ENCODE measurements at places on chromosomes 1 and 21. TPM values are rescaled to one million over a fixed set of nuclear protein-coding genes. Genes with fewer than 3 reads are reported as not detected.

GRCh38 chr1:174258148-174258550 is 98.8 kb downstream of the RABGAP1L start:
- H3K4me3 ChIP-seq = no peak overlapping the region
- no peaks in the 10 kb centered on the region for H3K27me3 ChIP-seq
- H3K36me3 ChIP-seq = no peaks in the 10 kb centered on the region
- DNase-seq = peak; percentile 46

- H3K27me3 ChIP-seq = peaks cover under 1% of the 10 kb centered on the region
- H3K27ac ChIP-seq = no peak overlapping the region
- no peaks in the 10 kb centered on the region for H3K4me1 ChIP-seq
- DNase-seq = no peak
Measured at GRCh38 chr1:223102797-223103533, 40.1 kb downstream of the TLR5 start.

- H3K27ac ChIP-seq = peak overlapping the region; percentile 93
- peaks cover 66% of the 10 kb centered on the region for H3K4me1 ChIP-seq
- H3K4me3 ChIP-seq = peak overlapping the region; percentile 84
- peaks cover 2% of the 10 kb centered on the region for H3K36me3 ChIP-seq
- DNase-seq = no peak
Measured at GRCh38 chr1:192538407-192539296, 36.9 kb upstream of the RGS1 start.

GRCh38 chr1:17798799-17799382 is 43.8 kb downstream of the ACTL8 start:
- H3K27ac ChIP-seq = no peak overlapping the region
- peaks cover 20% of the 10 kb centered on the region for H3K27me3 ChIP-seq
- no peak overlapping the region for H3K4me3 ChIP-seq
- H3K4me1 ChIP-seq = no peaks in the 10 kb centered on the region
- H3K36me3 ChIP-seq = no peaks in the 10 kb centered on the region

DNA sequence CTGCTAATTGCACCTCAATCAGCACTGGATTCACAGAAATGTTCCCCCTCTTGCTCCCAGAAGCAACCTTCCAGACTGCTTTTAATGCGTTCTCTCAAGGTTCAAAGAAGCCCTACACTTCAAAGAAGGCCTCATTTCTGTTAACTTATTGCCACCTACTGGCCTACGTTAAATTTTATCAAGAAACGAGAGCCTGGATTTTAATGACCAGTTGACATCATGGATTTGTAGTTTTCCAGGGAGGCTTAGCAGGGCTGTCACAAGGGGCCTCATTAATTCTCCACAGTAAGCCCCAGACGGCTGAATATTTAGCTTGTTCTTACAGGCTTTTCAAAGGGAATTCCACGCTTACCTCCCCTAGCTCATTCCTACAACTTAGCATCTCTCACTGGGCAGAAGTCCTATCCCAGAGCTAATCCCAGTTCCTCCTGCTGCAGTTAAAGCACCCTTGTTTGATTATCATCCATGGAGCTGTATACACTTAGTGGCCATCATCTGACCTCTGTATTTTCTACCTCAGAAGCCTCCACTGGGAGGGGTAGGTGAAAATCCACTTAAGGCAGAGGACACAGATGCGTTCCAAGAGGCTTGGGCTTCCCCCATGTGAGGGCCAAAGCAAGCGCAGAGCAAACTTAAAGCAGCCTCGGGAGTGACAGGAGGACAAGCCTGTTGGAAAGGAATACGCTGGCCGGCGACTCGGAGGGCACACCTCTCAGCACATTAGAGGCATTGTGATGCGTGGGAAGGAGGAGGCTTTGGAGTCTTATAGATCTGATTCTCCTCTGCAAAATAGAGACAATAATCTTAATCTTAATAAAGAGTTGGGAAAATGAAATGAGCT is 32.2 kb upstream of the CYP4X1 start:
- no peaks in the 10 kb centered on the region for H3K4me1 ChIP-seq
- DNase-seq = no peak
- H3K36me3 ChIP-seq = no peaks in the 10 kb centered on the region
- no peak overlapping the region for H3K27ac ChIP-seq

DNA sequence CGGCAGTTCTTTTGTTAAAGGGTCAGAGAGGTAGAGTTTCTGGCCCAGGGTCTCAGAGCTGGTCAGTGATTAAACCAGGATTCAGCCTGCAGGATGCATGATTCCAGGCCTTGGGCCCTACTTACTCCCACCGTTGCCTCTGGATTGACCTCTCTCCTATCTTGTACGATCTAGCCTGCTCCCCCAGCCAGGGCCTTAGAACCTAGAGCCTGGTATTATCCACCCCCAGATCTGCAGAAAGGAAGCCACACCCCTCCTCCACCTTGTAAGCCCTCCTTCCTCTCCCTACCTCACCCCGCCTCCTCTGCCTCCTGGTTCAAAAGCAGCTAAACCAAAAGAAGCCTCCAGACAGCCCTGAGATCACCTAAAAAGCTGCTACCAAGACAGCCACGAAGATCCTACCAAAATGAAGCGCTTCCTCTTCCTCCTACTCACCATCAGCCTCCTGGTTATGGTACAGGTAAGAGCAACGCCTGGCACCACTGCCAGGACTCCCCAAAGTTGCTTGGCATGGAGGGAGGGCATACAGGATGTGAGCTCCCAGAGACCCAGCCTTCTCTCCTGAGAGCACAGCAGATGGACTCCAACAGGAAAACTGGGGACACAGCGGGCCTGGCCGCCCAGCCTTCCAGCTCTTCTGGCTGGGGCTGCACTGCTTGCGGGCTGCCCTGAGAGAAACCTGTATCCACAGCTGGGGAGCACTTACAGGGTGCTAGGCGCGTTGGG is at the start of gene CD52:
CD52 (plus strand) TSS at position 347 of the 726 bp plus-strand sequence; CDS start at position 407, 60 bp downstream.
- no peaks in the 10 kb centered on the region for H3K27me3 ChIP-seq
- H3K27ac ChIP-seq = peak within 1 kb of the TSS; percentile 81
- H3K4me3 ChIP-seq = peak within 1 kb of the TSS; percentile 96
- H3K4me1 ChIP-seq = peaks cover 78% of the 10 kb centered on the region
- peak; percentile 72 for DNase-seq

DNA sequence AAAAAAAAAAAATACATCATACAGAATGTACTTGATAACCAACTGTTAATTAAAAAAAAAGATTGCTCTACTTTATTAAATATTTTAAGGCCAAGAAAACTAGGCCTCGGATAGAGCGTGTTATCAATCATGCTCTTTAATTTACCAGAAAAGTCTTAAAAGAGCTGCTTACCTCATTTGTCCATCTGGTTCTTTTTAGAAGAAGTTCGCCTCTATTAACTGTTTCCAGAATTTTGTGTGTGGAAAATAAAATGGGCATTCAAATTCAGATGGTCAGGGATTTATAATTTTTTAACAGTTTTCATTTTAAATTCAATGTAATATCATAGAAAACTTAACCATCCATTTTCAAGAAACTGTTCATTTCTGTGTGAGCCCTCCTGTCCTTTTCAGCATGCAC is 53.8 kb downstream of the KCNK1 start:
- H3K4me1 ChIP-seq = peaks cover 7% of the 10 kb centered on the region
- H3K27me3 ChIP-seq = peaks cover 18% of the 10 kb centered on the region
- H3K36me3 ChIP-seq = peaks cover 3% of the 10 kb centered on the region
- no peak for DNase-seq
- H3K27ac ChIP-seq = peak overlapping the region; percentile 3
- H3K4me3 ChIP-seq = no peak overlapping the region

GRCh38 chr1:192609110-192610079 is 26.6 kb upstream of the RGS13 start:
- H3K27ac ChIP-seq = peak overlapping the region; percentile 43
- DNase-seq = peak; percentile 63
- H3K4me3 ChIP-seq = peak overlapping the region; percentile 63
- no peaks in the 10 kb centered on the region for H3K27me3 ChIP-seq
- peaks cover 16% of the 10 kb centered on the region for H3K4me1 ChIP-seq

DNA sequence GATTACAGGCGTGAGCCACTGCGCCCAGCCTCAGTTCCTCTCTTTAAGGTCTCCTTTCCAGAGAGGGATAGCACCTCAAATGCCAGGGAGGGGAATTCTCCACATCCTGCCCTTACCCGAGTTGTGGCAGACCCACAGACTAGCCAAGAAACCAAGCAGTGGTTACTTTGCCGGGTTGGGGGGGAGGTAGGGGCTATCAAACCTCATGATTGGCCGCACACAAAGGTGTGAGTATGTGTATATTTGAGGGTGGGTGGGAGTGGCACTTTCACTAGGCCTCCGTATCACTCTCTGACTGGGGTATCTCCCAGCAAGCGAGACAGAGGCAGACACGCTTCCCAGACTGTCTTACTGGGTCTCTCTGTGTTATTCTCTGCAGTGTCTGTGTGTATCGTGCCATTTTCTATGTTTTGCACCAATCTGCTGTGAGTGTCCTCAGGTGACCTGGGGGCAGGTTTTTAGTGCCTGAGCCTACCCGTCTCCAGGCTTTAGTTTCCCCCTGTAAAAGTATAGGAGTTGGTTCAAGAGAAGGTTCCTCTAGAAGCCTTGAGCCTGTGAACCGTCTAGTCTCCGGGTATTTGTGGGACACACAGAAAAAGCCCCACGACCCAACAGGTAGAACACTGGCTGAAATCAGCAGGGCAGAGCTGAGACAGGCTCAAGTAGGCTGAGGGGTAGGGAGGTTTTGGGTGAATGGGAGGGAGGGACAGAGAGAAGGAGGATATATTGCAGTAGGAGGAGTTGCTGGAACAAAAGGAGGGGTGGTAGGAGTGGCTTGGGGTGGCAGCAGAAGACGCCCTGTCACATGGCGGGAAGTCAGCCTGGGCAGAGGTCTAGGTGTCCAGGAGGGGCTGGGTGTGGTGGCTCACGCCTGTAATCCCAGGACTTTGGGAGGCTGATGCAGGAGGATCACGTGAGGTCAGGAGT is 10.3 kb downstream of the LMNA start:
- H3K4me1 ChIP-seq = peaks cover 90% of the 10 kb centered on the region
- DNase-seq = peak; percentile 43
- peaks cover 13% of the 10 kb centered on the region for H3K27me3 ChIP-seq
- H3K36me3 ChIP-seq = peaks cover 6% of the 10 kb centered on the region
- peak overlapping the region; percentile 83 for H3K27ac ChIP-seq

GRCh38 chr1:51906306-51907078 is 28.0 kb upstream of the NRDC start:
- DNase-seq = no peak
- peaks cover 2% of the 10 kb centered on the region for H3K36me3 ChIP-seq
- H3K4me3 ChIP-seq = no peak overlapping the region
- peak overlapping the region; percentile 64 for H3K27ac ChIP-seq

GRCh38 chr1:27141266-27142003 is 13.5 kb downstream of the SLC9A1 start:
- no peaks in the 10 kb centered on the region for H3K36me3 ChIP-seq
- H3K4me3 ChIP-seq = no peak overlapping the region
- H3K27me3 ChIP-seq = no peaks in the 10 kb centered on the region

- H3K27me3 ChIP-seq = no peaks in the 10 kb centered on the region
- DNase-seq = no peak
- peaks cover 75% of the 10 kb centered on the region for H3K4me1 ChIP-seq
- H3K4me3 ChIP-seq = peak overlapping the region; percentile 100
- peaks cover 28% of the 10 kb centered on the region for H3K36me3 ChIP-seq
Measured at GRCh38 chr1:145992502-145992936, 3.9 kb downstream of the TXNIP start.

The SPRR2A gene
- not detected for total RNA-seq

The MANEAL gene
- 2.4 TPM for total RNA-seq

The PINK1 gene
- 8.3 TPM for total RNA-seq

Measured in activated T-cell treated with anti-CD3 and anti-CD28 coated beads, Interleukin-2, amount 50 U/mL, for 72 hours (primary cell).